ENCODE measurements at places on chromosomes 5 and 9.

GRCh38 chr5:169886033-169886432 lies 94.3 kb downstream of the INSYN2B start:
- DNase-seq = no peak

DNA sequence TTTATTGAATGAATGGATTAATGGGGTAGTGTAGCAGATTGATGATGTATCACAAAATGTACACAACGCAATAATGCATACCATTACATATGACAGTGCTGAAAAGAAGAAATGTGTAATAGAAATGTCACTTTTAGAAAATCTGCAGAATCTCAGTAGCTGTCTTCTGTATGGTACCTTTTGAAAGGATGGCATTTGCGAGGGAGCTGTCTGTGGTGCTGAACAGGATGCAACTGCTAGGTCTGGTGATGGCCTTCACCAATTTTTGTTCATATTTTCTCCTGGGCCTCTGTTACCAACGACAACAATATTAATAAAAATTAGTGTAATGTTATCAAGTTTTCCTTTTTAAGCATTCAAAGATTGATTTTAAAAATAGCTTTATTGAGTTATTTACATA lies 36.2 kb upstream of the OTULIN start:
- DNase-seq = no peak

- DNase-seq = no peak
These were observed 20.2 kb upstream of the SMIM15 start for GRCh38 chr5:61182449-61182848.

DNA sequence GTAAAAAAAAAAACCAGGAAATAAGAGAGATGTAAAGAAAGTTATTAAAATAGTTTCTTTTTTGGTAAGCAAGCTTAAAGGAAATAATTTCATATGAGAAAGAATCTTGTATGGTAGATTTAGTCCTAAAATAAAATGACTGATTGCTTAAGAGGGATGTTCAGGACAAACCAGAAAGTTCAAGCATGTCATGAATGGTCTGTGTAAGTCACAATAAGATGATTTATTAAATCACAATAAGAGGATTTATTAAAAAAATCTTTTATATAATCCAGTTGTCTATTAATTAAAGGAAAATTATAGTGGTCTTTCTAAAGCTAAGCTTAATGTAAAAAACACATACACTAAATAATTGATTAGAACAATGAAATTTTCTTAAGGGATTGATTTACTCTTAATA lies 91.8 kb upstream of the OR13F1 start:
- DNase-seq = no peak

- no peak for DNase-seq
These were observed 76.0 kb downstream of the ATPSCKMT start for GRCh38 chr5:10173716-10174115.

DNA sequence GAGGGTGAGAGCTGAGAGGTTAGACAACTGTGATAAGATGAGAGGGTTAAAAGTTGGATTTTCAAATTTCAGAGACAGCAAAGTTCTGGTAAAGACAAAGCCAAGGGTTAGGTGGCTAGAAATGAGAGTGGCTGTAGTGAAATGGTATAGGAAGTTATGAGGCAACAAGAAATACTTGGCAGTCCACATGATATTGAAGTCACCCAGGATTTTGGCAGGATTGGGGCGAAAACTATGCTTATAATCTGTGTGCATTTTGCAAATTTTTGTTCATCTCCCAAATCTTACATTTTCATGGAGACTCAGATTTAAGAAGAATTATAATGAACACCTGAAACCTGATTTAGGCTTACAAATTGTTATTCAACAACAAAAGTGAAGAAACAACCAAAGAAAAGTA lies 35.6 kb downstream of the C9 start:
- no peak for DNase-seq

- DNase-seq = no peak
These were observed 63.6 kb downstream of the ARHGAP26 start for GRCh38 chr5:142833517-142834449.

DNA sequence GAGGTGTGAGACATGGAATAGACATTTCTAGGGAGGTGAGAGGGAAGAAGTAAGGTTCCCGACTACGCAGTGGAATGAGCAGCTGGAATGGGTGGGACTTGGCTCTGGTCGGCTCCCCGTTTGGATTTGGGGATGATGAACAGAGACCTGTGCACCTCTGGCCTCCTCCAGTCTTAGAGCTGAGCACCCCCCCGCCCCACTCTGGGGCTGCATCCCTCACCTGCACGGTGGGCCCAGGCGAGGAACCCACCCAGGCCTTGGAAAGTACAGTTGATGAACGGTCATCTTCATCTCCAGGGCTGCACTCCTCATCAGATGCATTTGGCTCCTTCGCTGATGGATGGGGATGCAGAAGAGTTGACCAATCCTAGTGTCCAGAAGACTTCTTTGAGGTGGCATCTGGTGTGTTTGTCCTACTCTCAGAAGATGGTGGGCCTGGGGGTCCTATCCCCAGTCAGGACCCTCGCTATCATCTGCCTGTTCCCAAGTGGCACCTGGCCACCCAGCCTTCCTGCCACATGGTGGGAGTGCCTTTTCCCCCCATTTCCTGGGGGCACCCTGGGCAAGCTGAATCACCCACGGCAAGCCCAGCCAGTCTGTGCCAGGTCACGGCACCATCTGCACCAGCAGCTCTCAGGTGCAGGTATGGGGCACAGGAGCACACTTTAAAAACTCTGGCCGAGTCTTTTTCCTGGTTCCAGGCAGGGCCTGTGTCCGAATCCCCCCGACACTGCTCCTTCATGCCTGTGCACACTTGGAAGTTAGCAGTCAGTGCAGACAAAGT lies 70.5 kb downstream of the GTF3C4 start:
- DNase-seq = no peak

DNA sequence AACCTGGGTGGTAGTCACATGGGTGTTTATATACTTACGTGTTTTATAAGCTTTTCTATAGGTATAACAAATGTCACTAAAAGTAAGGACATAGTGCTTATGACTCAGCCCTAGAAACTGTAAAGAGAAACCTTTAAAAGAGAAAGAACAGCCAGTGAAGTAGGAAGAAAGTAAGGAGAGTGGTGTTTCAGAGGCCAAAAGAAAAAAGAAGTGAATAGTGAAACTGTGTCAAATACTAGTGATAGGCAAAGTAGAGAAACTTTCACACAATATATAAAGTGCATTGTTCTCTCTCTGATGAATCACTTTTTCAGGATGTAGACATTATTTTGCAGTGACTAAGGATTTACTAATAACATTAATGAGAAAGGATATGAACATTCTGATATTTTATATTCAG lies 74.2 kb upstream of the SUSD1 start:
- DNase-seq = no peak

- DNase-seq = no peak
These were observed 11.1 kb upstream of the MED27 start for GRCh38 chr9:132090771-132091170.

DNA sequence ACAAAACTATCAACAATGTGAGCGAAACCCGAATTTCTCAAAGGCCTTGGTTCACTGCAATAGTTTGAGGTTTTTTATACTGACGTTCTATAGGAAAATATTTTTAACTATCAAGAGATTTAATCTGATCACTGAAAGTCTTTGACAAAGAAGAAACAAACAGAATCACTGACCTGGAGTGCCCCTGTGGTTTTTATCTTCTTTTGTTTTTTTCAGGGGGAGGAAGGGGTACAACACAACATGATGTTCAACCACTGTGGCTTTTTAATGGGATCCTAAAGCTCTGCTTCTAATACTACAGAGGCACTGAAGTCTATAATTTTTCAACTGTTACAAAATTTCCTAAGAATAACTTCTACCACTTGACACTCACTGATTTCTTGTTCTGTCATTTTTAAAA lies 185.9 kb downstream of the AP3B1 start:
- DNase-seq = no peak

DNA sequence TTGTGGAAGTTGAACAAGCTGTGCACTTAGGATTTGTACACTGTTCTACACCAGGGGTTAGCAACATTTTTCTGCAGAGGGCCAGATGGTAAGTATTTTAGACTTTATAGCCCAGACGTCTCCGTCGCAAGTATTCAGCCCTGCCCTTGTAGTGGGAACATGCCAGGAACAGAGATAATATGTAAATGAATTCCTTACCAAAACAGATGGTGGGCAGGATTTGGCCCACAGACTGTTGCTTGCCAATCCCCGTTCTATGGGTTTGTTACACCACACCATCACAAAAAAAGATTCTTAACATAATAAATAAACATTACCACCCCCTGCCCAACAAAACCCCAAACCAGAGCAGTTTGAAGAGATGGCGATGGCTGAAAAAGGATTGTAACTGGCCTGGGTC lies 74.3 kb downstream of the AMBP start:
- no peak for DNase-seq

DNA sequence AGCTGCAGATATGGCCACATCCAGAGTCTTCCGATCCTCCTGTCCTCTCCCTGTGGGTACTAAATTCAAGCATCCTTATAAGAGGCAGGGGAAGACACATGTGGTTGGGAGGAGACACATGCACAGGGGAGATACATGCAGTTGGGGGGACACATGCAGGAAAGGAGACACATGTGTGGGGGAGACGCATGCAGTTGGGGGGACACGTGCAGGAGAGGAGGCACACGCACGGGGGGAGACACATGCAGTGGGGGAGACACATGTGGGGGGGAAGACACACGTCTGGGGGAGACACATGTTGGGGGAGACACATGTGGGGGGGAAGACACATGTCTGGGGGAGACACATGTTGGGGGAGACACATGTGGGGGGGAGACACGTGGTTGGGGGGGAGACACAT lies 21.2 kb upstream of the OLFM1 start:
- no peak for DNase-seq

- no peak for DNase-seq
These were observed 72.8 kb upstream of the MTAP start for GRCh38 chr9:21729648-21730047.

GRCh38 chr9:105541838-105542237 lies 16.1 kb upstream of the FKTN start:
- no peak for DNase-seq

- DNase-seq = peak; percentile 36
These were observed 60.9 kb downstream of the RXRA start for GRCh38 chr9:134386951-134387831.

- DNase-seq = no peak
These were observed 10.5 kb upstream of the NACC2 start for GRCh38 chr9:136105398-136106135.

GRCh38 chr9:69325409-69326212 lies 596 bp downstream of the ENTREP1 start:
- DNase-seq = no peak

DNA sequence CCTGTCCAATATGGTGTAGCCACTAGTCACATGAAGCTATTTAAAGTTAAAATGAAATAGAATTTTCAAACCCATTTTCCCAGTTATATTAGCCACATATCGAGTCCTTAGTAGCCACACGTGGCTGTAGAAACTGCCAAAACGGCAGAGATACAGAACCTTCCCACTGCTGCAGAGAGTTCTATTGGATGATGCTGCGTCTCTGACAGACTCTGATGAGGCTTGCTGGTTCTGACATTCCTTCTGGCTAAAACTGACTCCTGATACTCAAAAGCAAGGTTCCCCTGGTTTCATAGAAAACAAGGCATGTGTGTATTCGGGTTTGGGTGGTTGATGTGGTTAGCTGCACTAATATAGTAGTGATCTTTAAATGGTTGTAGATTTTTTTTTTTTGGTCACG lies 91.5 kb downstream of the TLE4 start:
- no peak for DNase-seq
